Activated T-cell treated with anti-CD3 and anti-CD28 coated beads, Interleukin-2, amount 50 U/mL, for 48 hours (primary cell): ENCODE measurements at places on chromosomes 3 and 15.

DNA sequence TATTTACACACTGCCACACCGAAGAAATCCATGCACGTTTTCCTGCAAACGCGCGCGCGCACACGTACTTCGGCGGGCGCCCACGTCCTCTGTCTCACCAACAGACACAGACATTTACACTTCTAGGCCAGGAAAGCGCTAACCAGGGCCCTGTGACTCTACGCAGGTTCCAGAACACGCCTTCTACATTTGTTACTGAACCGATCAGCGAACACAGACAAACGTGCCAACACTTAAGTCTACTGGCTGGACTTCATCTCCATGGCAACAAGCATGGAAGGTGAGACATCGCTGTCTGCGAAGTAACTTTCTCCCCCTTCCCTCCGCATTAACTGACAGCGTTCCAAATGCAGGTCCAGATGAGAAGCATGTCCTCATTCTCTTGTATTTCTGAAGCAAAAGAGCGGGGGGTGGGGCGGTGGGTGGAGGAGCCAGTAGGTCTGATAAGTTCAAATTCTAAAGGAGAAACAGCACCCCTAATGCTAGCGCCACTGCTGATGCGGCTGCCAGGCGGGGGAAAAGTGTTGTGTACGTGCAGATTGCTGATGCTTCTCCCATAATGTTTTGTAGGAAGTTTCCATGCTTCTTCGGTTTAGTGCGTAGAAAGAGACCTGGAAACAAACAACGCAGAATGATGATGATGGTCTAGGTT is at the start of gene CTXN2:
Gene CTXN2 (plus strand): TSS at position 92 of the 652 bp plus-strand sequence. CDS start 9,636 bp downstream, outside the sequence.
- no peak for DNase-seq

GRCh38 chr3:62370858-62371719 is 2.3 kb downstream of the FEZF2 start:
- peak; percentile 25 for DNase-seq

- DNase-seq: no peak
Observed at GRCh38 chr15:41367418-41367817, 34.7 kb downstream of the NUSAP1 start.

DNA sequence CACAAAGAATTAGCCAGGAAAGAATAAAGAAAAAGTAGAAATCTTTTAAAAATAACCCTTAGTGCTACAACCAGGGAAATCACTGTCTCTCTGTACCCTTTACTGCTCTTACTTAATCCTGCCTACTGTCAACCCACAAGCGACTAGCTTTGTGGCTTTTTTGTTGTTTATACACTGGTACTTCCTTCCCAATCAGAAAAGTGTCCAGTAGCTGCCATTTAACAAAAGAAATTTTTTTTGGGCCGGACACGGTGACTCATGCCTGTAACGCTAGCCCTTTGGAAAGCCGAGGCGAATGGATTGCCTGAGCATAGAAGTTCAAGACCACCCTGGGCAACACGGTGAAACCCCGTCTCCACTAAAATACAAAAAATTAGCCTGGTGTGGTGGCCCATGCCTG is 13.8 kb upstream of the FAM219B start:
- DNase-seq: no peak

DNA sequence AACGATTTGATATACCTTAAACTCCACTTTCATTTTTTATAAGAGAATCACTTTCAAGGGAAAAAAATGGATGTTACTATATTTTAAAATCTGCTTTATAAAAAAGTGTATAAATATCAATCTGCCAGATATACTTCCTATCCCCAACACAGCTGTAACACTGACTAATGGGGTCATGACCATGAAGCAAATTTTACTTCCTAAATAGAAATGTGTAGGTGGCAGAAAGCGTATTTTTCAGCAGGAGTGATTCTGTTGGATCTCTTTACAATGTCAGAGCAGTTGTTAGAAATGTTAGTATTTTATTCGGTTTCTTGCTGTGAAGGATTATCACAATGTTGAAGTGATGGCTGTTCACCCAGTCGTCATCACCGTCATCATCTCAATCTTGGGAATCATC is 5.5 kb upstream of the C15orf40 start:
- DNase-seq: no peak

- DNase-seq: no peak
Observed at GRCh38 chr15:30043211-30043655, 39.5 kb upstream of the GOLGA8J start.

DNA sequence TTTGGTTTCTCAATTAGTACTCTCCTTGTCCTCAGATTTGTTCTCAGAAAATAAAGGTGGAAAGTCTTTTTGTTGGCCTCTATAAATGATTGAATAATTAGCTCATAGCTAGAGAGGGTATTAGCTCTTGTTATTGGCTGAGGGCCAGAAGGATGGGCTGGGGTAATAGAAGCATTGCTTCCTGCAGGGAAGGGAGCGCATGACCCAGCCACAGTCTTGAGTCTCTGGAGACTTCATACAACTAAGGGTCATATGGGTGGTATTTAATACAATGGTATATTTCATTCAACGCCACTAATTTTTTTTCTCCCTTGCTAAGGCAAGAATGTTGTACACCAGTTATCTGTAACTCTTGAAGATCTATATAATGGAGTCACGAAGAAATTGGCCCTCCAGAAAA is 8.4 kb downstream of the DNAJA4 start:
- no peak for DNase-seq

DNA sequence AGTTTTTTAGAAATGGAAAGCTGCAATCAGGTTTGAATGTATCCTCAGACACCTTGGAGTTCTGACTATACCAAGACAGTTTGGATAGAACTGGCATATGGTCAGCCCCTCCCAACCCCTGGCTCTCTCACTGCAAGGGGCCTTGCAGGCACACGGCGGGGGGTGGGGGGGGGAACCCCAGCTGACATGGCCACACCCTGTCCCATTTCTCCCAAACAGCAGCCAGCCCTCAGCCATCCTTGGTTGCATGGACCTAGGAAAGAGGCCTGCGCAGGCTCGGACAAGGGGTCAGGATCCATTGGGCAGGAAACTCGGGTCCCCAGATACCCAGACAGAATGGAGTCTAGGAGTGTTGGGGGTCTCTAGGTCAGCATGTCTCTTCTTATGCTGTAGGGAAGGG is 14.5 kb downstream of the CAND2 start:
- DNase-seq: no peak

GRCh38 chr15:92843326-92843725 is 56.8 kb upstream of the CHD2 start:
- no peak for DNase-seq

GRCh38 chr3:19811689-19812088 is 122.3 kb downstream of the EFHB start:
- no peak for DNase-seq

- DNase-seq: no peak
Observed at GRCh38 chr3:154919226-154919625, 160.9 kb upstream of the MME start.

DNA sequence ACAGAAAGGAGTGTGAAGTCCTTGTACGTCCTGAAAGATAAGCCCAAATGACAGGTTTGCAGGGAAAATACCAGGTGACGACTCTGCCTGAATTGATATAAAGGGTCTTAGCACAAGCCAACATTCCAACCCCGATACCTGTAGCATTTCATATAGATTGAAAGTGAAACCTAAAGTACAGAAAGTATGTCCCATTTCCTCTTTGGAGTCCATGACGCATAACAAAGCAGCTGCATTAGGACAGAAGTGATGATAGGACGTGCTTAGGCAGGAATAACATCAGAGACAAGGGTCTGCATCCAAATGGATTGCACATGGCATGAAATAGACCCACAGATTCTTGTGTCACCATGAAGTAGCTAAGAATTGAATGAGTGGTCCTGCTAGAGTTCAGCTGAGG is 187.0 kb upstream of the ROBO1 start:
- no peak for DNase-seq

DNA sequence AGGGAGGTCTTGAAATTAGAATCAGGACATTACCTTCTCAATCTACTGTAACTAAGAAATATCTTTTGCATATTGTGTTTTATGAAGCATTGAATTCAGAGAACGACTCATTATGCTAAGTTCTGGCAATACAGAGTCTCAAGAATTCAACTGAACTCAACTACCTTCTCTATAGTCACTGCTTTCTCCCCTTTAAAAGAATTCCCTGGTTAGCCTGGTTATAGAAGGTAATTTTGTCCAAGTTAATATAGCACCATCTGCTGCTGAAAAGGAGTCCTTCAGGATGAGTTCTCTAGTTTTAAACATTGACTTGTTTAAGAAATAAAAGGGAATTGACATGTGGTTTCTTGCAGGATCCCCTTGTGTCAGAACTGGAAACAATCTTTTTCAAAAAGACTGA is 60.2 kb downstream of the IL16 start:
- no peak for DNase-seq

DNA sequence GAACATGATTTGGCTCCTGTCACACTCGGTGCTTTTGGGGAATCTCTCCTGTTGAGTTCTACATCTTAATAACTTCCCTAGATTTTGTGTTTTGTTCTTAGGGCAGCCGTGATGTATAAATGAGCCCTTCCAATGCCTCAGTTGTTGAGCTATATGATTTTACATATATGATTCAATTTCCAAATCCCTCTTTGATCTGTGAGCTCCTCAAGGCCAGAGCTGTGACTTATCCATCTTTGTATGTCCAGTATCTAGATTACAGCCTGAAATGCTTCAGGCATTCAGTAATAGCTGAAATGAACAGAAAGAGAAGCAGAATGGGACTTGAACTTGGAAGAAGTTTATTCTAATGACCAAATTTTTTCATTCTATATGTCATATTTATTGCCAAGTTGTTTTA is 26.6 kb downstream of the CGGBP1 start:
- DNase-seq: no peak

DNA sequence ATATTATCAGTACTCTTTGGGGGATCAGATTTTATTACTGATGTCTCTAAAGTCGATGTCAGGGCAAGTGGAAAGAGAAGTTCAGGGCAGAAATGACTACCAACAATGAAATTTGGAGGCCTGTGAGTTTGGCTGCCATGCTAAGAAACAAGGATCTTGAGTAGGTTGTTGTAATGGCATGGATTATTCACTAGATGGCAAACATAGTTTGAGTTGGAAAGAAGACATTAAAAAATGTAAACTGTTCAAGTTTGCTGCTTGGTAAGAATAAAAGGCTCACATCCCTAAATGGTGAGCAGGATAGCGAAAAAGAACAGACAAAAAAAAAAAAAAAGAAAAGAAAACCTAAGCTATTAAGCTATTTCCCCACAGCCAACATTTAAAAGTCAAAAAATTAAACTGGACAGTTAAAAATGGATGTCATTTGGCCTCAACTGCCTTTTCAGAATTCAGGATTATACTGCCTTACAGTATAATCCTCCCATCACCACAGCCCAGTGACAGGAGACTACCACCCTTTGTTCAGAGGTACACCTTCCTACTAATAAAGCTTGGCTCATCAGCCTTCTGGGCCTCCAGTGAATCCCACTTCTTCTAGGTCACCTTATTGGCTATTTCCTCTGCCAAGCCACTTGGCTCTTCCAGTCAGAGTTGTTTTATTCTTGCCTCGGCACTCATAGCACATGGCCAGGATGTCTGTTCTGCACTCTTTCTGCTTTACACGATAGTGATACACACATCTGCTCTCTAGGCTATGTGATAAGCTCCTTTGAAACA is 163.7 kb downstream of the PLD1 start:
- no peak for DNase-seq

DNA sequence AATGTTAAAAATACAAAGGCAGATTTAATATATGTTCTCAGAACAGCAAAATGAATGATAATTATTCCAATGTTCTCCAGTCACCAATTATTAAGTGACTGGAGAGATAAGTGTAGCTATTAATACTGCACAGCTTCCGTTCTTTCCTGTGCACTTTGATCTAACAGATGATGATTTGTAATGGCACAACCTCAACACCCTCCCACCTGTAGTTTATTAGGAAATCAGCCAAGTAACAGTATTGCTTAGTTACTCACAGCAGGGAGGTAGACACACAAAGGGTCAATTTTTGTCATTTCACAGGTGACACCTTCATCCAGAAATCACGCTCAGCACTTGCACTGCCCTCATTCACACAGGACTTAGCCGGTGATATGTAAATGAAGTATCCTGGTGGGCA is 688.1 kb downstream of the EPHA3 start:
- no peak for DNase-seq

DNA sequence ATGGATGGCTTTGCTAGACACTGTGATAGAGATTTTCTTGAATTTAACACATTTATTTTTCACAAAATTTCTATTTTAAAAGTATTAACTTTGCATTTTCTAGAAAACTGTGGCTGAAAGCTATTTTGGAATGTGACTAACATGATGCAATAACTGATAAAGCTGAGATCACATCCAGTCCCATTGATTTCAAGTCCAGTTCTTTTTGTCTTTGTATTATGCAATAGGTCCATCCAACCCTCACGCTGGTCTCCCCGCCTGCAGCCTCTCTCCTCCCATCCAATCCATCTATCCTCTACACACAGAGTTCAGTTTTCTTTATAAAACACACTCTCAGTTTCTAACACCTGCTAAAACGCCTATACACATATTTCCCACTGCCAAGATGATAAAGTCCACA is 178.8 kb downstream of the CNTN3 start:
- DNase-seq: no peak

DNA sequence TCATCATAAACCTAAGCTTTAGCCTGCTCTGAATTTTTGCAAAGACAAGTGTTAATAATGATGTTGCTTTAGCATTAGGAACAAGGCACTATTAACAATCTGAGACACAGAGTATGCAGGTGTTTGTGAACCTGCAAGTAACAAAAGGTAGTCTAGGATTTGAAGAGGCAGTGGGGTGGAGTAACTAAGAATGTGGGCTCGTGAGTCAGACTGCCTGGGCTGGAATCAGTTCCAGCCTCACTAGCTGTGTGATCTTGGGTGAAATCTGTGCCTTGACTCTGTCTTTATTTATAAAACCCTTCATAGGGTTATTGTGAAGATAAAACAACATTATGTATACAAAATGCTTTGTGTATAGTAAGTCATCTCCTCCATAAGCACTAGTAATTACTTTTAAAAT is 610.6 kb upstream of the CFAP20DC start:
- no peak for DNase-seq

- no peak for DNase-seq
Observed at GRCh38 chr15:91289324-91289723, 189.3 kb downstream of the SV2B start.

- DNase-seq: no peak
Observed at GRCh38 chr3:62201438-62202035, 171.8 kb downstream of the FEZF2 start.

DNA sequence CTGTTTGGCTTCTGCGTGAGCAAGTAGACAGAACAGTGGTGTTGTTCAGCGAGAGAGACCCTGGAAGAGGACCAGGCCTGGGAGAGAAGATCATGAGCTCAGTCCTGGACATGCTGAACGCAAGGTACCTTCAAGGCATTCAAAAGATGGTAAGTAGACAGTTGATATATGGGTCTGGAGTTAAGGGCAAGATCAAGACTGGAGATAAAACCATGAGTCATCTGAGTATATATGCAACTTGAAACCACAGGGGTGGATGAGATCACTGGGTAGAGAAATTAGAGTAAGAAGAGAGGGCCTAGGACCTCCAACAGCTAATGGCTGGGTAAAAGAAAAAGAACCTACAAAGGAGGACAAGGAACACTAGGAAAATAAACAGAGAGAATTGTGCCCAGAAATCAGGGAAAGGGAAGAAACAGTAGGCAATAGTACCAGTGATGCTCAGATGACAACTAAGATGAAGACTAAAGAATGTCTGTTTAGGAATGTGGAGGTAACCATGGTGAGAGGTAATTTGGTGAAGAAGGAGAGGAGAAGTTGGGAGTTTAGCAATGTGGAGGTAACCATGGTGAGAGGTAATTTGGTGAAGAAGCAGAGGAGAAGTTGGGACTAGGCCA is 343.2 kb upstream of the ADAMTS9 start:
- DNase-seq: no peak
